ENCODE measurements at places on chromosomes 11 and 22.

DNA sequence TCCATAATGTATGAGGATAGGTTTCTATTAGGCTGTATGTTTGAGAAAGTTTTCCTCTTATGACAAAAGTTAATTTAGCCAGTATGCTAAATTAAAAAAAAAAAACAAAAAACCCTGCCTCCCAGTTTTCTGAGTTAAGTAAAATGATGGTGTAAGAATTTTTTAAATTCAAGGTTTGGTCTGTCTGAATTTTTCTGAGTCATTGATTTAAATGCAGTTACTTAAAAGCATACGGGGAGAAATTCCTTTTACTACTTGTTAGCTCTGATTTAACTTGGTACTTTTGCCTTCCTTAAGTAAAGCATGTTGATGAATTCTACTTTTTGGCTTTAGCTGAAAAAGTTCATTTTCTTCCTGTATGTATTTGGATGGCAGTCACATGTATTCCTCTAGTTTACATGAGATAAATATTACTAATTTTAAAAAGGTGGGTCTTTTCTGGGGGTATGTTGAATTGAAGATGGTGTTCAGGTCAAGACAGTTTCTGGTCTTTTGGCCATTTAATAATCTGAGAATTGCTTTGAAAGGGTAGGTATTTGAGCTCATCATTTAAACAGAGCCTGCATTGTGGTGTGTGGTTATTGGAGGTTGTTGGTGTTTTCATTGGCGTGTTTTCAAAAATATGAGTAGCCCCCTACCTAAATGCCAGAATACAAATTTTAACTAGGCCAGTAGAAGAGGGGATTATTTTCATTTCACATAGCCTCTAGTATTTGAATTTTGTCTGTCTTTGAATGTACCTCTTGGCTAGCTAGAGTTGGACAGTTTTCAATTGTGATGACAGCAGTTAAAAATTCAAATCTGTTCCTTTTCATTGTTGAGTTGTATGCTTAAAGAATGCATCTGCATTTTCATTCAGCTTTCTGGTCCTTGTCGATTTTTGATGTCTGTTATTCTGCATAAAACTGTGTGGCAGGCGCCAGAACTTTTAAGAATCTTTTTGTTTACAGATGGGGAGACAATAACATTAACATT is 64.7 kb downstream of the MTMR3 start:
- DNase-seq, result no peak

DNA sequence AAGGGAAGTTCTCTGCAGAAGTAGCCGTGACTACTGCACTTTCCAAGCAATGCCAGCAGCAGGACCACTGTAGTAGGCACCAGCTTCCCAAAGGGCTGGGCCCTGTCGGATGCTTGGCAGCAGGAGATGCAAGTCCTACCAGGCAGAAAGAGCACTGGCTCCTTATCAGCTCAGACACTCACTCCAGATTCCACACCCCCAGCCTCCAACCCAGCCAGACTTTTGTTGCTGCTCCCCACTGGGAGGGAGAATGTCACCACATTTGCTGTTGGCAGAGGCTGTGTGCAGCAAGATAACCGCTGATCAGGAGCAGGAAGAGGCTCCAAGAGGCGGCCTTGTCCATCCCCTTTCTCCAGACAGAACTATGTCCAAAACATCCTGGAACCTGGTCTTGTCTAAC is 118.7 kb downstream of the C11orf58 start:
- DNase-seq, result no peak

- no peak for DNase-seq
Observed at GRCh38 chr11:32891657-32892354, 805 bp upstream of the QSER1 start.

- no peak for DNase-seq
Observed at GRCh38 chr11:46534711-46535110, 59.1 kb downstream of the AMBRA1 start.

DNA sequence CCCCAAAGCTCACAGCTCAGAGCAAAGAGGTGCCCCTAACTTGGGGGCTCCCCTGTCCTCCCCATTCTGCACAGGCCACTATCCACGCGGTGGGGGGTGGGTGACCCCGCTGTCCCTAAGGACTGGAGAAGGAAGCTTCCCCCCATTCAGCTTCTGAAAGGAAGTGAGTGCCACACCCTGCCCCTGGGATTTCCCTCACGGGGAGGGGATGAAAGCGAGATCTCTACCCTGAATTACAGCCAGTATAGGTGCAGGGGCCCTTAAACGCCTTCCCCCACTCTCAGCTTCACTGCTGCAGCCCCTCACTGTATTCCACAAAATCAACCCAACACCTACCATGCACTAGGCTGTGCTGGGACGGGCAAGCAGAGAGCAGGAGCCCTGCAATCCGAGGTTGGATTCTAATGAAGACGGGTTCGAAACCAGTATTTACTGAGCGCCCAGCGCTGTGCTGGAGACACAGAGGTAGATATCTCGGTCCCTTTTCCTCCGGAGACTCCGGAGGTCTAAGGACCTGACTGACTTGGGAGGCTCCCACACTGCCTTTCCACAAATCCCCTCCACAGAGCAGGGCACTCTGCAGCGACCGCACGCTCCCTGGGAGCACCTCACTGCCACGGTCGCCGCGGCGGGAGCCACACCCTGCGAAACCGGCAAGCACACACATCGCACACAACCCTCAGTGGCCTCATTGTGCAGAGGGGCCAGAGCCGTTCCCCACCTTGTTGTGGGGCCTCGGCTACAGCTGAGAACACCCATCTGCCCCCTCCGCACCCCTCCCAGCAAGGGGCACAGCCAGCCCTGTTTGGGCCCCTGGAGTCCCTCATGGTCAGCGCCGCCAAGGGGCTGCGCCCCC is 1.8 kb downstream of the AHNAK start:
- no peak for DNase-seq

DNA sequence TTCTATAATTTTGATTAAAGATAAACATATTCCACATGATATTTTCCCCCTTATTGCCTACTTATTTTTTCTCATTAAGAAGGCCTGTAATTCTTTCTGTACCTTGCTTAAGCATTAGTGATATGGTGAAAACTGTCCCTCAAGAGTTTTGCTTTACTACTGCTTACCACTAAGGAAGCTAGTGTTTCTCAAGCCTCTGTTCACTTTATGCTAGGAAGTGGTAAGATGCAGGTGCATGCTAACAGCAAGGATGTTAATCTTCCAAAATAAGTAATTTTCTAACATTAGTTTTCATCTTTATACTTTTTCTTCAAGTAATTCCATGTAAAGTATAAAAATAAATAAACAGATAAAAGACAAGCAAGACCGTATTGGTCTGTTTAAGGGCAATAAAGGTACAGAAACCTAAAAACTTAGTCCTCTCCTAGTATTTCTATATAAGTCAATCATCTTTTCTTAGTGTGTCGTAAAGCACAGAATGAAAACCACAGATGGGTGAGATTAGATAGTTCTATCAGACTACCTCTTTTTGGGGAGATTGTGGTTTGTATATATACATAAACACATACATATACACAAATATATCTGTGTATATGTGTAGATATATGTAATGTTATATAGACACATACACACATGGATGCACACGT is 731.0 kb upstream of the CNTN5 start:
- DNase-seq, result no peak

- no peak for DNase-seq
Observed at GRCh38 chr11:122747351-122747781, 90.9 kb upstream of the CRTAM start.

DNA sequence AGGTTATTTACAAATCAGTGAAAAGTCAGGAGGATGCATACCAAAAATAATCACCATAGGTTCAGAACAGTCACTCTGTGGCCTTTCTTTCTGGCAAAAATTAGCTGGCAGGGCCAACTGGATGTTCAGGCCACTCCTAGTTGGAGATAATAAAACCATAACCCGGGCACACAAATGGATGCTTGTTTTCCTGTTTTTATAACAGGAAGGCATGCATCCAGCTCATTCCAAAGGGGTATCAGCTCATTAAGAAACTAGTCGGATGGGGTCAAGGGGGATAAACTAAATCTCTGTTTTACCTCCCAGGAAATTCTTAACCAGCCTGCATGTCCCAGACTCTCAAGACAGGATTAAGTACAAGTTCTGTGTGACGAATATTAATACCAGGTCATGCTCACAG is 81.0 kb downstream of the FBXO7 start:
- DNase-seq, result no peak

- DNase-seq, result no peak
Observed at GRCh38 chr11:76120513-76121101, 85.7 kb downstream of the WNT11 start.

Measured in HepG2 (cell line).